Right ventricle myocardium inferior (tissue), 1 donor: ENCODE measurements at places on chromosomes 1 and 21. TPM values are rescaled to one million over a fixed set of nuclear protein-coding genes. Genes with fewer than 3 reads are reported as not detected.

- no peak for DNase-seq
Observed at GRCh38 chr1:207328908-207329440, 7.5 kb downstream of the CD55 start.

LCE2C gene
- not detected for total RNA-seq

DNA sequence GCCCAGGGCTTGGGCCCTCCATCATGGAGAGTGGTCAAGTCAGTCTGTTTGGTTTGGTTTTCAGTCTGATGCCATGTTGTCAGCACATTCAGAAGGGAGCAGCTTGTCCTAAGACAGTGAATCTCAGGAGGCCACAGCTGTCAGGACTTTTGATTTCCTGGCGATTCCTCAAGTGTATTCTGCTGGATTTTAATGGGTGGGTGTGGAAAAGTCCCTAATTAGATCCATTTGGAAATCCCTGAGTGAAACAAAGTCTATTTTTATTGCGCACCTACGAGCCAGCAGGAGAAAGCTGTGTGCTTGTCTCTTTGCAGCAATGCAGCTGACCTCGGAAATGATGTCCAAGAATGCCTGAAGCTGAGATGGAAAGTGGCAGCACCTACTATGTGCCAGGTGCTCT lies 21.6 kb upstream of the FHAD1 start:
- DNase-seq, result no peak

DNA sequence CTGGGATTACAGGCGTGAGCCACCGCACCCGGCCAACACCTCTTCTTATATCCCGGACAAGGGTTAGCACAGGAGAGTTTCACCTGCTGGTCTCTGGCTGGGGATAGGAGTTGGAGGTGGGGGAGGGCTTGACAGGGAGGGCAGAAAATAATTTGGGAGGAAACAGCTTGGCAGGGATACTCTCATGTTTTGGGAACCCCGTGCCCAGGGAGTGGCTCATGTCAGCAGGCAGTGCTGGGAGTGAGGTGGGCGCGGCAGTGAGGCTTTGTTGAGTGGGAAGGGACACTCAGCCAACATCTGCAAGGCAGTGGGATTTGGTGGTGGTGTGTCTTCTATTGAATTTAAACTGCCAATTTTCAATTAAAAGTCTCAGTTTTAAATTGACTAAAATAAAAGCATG lies 1.1 kb upstream of the THEM5 start:
- no peak for DNase-seq

- DNase-seq, result no peak
Observed at GRCh38 chr1:87167848-87168525, 160.7 kb upstream of the LMO4 start.

- no peak for DNase-seq
Observed at GRCh38 chr1:199292896-199293295, 654.1 kb downstream of the PTPRC start.

DNA sequence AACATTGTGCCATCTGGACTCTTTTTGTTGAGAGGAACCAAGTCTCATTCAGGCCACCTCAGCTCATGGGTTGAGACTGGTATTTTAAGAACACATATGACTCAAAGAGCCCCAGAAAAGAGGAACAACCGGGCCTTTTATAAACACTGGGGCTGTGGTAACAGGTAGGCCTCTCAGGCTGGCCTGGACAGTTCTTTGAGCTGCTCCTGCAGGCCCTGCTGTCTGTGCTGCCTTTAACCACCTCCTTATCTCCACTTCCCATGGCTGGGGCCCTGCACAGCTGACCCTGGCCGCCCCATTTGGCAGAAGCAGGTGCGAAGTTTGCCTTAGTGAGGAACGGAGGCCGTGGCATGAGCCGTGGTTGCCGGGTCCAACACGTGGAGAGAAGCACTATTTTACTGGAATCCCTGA lies 163.3 kb downstream of the RHOU start:
- no peak for DNase-seq

GRCh38 chr1:37621326-37621870 lies 13.3 kb downstream of the RSPO1 start:
- no peak for DNase-seq

- no peak for DNase-seq
Observed at GRCh38 chr21:38861989-38862683, 56.4 kb downstream of the ETS2 start.

DNA sequence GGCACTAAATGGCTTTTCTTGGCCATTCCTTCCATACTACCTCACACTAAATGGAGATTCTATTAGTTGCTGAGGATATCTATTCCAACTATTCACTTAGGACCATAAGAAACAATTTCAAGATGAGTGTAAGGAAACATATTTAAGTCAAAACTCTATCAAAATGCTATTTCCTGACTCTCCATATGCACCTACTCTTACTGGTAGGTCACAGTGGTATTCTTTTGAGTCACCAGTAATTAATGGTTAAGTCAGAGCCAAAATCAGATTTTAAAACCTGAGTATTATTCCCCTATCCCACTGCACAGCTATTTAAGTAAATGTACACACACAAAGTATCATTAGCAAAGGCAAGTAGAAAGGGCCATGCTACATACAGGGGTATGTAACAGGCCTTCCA lies 50.3 kb downstream of the ARID4B start:
- no peak for DNase-seq

DNA sequence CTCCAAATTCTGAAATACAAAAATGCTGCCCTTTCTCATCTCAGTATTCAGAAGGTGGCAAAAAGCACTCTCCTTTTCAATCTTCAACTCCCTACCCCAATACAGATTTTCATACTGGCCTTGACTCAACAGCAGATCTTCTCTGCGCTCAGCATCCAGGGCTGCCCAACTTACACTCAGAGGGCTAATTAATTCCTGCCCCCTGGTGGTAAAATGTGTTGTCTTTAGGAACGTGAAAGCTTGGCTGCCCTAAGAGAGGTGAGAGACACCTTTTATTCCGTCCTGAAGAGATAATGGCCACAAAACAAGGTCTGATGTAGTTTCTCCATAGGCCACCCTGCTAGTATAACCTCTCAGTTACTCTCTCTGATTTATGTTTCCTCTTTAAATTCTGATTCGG lies 25.0 kb downstream of the KRTAP24-1 start:
- DNase-seq, result no peak

SSX2IP gene
- 12.9 TPM for total RNA-seq

DNA sequence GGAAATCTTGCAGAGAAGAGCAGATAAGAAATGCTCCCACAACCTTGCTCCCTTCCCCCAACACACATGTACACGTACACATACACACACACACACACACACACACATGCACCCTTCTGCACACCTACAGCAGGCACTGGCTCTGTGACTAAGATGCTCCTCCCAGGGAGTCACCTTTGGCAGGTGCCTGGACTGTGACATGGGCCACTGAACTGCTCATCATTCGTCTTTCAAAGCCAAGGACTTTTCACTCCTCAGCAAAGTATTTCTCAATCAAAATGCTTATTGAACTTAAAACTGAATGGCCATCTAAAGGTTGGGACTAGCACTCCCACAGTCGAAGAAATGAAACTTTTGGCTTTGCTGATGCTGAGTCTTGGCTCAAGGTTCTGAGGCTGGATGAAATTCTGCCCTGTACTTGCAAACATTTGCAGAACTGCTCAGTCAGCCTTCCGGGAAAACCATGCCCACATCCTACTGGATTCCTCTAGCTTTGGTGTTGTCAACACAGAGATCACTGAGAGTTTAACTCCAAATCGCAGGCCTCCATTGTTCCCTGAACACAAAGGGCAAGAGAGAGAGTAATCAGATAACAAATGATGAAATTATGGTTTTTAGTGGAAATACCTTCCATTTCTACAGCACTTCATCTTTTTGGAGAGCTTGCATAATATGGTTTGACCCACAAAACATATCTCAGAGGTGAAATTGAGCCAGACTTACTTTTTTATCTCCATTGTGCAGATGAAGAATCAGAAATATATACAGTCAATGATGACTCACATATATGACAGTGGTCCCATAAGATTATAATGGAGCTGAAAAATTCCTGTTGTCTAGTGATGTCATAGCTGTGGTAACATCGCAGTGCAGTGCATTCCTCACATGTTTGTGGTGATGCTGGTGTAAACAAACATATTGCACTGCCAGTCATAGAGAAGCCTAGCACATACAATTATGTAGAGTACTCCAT lies 72.4 kb upstream of the BCAR3 start:
- no peak for DNase-seq

DNA sequence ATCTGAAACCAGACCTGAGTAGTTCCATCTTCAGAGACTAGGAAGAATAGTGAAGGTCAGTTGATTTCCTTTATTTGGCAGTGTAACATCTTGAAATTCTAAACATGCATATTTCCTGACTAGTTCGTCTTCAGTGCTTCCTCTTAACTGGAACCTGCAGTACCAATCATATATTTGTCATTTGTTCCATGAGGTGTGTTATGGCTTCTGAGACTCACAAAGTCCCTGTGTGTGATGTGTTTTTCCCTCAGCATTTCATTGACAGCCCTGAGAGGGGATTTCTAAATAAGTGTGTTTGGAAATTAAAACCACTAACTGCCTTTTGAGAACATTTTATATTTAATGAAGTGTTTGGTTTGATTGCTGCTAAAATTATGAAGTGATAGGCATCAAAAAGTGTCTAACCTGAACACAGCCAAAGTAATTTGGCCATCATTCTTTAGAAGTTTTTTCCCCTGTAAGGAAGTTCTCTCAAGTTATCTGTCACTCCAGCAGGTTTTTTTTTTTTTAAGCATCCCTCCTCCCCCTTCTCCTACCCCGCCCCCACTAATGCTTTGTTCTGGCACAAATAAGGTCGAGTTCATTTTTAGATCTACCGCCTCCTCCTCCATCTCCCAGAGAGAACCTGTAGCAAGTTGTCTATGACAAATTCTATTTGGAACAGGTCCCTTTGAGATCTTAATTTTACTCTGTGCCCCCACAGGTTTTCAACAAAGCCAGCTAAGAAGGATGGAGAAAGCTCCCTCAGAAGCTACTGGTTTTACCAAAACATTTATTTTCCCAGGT lies 61.4 kb downstream of the TMEM200B start:
- no peak for DNase-seq

DNA sequence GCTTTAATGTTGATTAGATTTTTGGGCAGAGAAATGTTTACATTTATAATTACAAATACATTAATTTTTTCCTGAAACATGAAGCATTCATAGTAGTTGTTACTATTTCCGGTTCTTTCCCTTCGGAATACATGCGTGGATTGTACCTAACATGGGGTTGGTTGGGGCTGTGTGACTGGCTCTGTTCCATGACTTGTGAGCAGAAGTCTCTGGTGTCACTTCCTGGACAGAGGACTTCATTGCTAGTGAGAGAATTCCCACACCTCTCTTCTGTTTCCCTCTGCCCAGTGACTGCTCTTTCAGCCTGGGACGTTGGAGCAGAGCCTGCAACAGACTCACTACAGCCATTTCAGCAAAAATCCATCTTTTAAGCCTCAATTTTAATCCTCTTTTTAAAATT lies 231.4 kb downstream of the GRIK1 start:
- DNase-seq, result no peak

- DNase-seq, result no peak
Observed at GRCh38 chr1:119688810-119689209, 22.9 kb upstream of the PHGDH start.

GBP7 gene
- not detected for total RNA-seq

KRTAP19-1 gene
- not detected for total RNA-seq

DNA sequence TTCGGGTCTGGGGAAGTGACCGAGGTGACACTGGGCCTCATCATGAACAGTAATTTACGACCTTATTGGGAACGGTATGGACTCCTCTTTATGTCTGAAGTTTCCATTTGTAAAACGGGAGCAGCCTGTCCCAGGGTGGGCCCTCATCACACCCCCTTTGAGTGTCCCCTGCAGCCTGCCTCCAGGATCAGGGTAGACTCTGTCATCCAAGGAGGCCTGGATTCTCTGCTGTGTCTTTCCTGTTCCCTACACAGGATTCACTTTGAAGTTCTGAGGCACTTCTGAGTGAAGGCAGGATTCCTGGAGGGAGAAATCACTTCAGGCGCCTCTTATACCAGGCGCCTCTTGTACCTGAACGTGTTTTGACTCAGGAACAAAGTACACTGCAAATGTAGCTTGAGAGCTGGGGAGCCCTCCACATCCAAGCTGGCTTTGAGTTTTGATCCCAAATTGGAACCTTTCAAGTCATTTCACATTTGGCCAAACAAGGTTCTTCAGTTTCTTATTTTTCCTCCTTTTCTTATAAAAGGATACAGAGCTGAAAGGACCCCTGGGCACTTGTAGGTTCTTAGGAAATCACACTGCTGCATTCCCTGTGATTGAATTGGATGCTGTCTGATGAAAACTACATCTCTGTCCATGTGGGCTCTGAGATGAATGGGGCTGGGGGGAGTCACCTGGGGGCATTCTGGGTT lies 106.0 kb downstream of the SUSD4 start:
- DNase-seq, result no peak

SLC30A2 gene
- total RNA-seq, result 4.0 TPM

DNA sequence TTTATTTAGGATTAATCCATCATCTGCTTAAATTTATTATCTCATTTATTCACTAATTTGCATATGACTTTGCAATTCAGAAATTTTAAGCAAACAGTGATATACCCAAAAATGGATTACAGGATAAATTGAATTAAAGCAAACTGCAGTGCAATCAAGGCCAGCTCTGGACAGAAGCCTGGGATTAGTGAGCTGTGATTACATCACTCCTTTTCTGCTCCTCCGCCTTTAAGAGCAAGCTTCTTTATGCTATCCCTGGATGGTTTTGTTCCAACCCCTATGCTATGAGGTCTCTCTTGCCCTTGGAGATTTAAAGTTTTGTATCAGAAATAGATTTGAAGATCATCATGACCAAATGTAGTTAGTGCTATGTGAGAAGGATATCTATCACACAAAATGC lies 32.6 kb downstream of the GPR52 start:
- no peak for DNase-seq

- no peak for DNase-seq
Observed at GRCh38 chr1:235168375-235168774, 7.3 kb upstream of the RBM34 start.

DNA sequence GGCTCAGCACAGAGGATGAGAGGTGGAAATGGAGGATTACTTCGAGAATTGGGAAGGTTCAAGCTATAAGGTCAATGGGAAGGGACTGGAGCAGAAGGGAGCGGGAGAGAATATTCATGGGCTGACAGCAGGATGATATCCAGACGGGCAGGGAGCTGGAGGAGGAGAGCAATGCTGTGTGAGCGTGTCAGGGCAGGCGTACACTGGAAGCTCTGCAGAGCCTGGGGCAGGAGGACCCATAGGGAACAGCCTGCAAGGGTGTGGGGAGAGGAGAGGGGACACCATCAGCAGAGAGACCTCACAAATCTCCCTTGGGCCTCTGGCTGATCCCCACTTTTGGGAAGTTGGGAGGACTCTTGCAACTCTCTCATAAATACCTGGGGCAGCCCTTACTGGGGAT lies 13.7 kb downstream of the CSF1 start:
- no peak for DNase-seq

- no peak for DNase-seq
Observed at GRCh38 chr1:169727307-169727706, 6.6 kb downstream of the SELE start.
